Adrenal gland (tissue), 19 donors: ENCODE measurements at places on chromosomes 13 and 19. TPM values are rescaled to one million over a fixed set of nuclear protein-coding genes. Genes with fewer than 3 reads are reported as not detected.

The CNOT3 gene
- 20.2 TPM for total RNA-seq

The SIGLECL1 gene
- total RNA-seq: not detected

The SIGLEC11 gene
- total RNA-seq: 11.7 TPM

The UBE2L5 gene
- total RNA-seq: not detected

The C19orf33 gene
- total RNA-seq: 3.2 TPM

The ZNF763 gene
- total RNA-seq: 6.2 TPM

DNA sequence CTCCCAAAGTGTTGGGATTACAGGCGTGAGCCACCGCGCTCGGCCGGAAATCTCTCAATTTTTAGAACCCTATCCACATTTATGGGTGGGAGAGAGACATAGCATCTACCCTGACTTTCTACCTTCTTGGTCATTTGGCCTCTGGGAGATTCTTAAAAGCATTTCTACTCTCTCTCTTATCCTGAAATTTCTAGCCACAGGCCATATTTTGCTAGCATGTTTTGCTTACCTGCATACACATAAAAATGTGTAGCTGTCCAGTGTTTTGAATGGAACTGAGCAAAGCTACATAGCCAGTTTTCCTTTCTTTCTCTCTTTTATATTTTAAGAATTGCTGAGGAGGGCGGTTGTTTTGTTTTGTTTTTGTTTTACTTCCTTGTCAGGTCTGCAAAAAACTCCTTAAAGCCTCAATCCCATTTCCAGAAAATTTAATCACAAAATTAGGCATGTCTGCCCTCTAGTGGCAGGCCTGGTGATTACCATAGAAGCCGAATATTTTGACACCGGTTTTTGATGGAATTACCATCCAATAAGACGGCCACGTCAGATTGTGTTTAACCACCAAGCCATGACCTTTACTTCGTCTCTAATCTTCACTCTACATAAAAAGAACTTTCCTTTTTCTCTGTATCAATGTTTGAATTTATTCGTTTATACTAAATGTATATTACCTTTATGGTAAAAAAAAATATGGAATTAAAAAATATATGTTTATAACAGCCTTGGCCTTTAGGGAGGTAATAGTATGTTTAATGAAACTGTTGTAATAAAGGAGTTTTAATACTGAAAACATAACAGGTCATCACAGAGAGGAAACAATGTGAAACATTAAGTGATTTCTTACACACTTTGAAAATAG is 34.4 kb upstream of the OXGR1 start:
- peak; percentile 65 for DNase-seq

- DNase-seq: peak; percentile 71
Observed at GRCh38 chr13:98447881-98448641, 128.8 kb downstream of the STK24 start.

DNA sequence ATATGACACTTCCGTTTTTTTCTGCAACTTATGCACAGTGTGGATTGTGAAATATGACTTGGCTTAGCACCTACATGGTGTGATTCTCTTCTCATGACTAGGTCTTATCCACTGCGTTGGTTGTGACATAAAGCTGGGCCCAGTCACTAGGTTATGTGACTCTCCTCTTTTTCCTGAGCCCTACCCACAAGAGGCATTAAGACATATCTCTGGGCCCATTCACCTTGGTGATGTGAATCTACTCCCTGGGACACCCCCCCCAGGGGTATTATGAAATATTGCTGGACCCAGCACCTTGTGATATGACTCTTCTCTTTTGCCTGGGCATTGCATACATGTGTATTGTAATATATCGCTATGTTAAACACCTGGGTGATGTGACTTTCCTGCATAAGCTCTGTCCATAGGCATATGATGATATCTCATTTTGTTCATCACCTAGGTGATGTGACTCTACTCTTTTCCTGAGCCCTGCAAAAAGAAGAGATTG is 85.8 kb upstream of the ZNF43 start:
- no peak for DNase-seq

- DNase-seq: no peak
Observed at GRCh38 chr13:64413529-64413928, 2816.6 kb downstream of the PCDH9 start.

GRCh38 chr19:13613447-13613846 is 107.2 kb upstream of the CACNA1A start:
- DNase-seq: no peak

GRCh38 chr19:50480281-50481111 is 3.8 kb upstream of the GARIN5A start:
- DNase-seq: no peak

DNA sequence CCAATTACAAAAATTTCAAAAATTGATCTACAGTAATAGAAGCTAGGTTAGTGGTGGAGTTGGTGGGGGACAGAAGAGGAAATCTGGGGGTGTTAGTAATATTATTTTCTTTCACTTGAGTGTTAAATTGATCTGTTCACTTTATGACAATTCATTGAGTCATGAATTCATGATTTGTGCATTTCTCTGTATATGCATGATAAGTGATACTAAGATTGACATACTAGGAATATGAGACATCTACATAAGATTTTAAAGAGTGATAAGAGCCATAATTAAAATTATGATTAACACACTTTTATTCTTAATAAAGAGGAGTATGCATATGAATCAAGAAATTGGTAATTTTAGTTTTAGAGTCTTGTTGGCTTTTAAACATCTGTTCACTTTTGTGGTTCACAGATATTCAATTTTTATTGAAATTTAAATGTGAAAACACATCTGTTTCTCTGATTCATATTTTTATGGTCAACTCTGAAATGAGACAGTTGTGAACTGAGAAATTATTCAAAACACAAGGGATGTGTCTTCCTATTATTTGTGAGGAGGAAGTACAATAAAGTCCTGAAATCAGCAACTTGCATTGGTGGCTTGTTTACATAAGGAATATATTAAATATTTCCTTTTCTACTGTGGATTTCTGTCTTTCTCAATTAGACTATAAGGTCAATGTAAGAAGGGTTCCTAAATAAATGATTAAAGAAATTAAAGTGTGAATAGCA is 196.5 kb downstream of the ITGBL1 start:
- no peak for DNase-seq

GRCh38 chr19:14425696-14426138 is 6.6 kb upstream of the DDX39A start:
- DNase-seq: no peak

DNA sequence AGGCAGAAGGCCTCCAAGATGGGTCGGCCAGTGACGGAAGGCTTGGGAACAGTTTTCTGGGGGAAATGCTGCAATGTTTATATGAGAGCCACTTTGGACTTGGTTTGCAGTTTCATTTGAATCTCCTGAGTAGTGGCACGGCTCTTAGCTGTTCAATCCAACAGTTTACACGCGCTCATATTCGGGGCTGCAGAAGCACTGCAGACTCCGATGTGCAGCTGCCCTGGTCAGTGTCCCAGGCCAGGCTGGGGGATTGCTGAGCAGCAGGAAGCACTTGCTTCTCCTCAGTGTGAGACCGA is 31.7 kb downstream of the CEBPG start:
- DNase-seq: no peak

- no peak for DNase-seq
Observed at GRCh38 chr19:19160461-19161035, 9.5 kb downstream of the MEF2B start.

DNA sequence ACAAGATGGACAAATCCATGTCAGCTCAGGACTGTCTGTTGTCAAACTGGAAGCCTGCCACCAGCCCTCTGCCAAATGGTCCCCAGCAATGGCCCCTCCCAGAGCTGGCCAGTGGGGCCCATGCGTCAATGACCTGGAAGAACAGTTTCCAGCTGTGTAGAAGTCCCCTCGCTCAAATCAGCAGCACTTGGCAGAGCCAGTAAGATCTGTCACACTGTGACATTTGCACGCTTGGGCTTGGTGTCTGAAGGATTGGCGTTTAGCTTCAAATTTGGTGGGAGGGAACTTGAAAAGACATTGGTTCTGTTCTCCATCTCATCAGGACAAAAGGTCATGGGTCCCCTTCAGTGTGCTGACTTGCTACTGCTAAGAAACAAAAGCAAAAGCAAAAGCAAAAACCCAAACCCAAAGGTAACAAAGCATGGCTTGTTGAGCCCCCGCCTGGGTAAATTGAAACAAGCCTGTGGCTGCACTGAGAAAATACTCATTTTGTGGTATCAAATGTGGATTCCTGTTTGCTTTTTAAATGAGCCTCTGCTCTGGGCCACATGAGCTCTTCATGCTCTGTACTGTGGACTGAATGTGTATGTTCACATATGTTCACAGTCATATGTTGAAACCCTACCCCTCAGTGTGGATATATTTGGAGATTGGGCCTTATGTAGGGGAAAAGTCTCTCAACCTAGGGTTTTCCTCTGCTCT is 253.6 kb upstream of the MAB21L1 start:
- DNase-seq: no peak

- no peak for DNase-seq
Observed at GRCh38 chr13:54078271-54078870, 1049.8 kb downstream of the OLFM4 start.

DNA sequence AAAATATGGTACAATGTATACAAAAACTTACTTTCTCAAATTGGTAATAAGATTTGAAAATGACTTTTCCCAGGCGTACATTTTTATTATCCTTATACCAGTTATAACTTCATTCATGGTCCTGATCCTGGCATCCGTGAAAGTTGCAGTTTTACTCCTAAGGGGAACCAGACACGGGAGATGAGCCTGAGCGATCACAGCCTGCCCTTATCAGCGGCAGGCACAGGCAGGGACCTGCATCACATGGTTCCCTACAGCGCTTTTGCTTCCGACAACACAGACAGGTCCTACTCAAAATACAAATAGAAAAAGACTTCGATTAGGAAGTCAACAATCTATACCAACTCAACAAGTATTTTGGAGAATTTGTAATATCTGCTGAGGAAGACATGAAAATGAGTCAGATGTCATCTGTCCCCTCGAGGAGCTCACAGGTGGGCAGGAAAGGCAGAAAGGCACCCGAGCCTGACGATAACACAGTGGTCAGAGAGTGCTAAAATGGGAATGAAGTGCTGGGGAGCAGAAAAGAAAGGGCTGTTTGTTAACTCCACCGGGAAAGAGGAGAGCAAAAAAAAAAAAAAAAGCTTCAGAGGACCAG is 93.4 kb downstream of the ABCC4 start:
- no peak for DNase-seq

GRCh38 chr13:40306817-40307216 is 359.6 kb downstream of the FOXO1 start:
- DNase-seq: no peak

DNA sequence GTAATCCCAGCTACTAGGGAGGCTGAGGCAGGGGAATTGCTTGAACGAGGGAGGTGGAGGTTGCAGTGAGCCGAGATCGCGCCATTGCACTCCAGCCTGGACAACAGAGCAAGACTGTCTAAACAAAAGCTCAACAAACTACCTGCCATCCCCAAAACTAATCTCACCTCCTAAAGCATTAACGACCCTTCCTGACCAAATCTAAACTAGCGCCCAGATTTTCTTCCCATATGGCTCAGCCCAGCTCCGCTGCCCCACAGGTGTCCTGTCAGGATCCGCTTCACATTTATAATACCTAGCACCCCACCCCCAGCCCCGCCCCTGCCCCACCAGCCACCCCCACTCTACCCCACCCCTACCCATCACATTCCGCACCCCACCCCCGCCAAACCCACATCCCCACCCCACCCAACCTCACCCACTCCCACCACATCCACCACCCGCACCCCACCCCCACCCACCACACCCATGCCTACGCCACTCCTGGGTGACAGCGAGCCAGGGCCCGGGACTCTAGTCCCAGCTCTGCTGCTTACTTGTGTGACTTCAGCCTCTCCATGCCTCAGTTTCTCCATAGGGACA is 599 bp downstream of the C19orf12 start:
- DNase-seq: no peak

DNA sequence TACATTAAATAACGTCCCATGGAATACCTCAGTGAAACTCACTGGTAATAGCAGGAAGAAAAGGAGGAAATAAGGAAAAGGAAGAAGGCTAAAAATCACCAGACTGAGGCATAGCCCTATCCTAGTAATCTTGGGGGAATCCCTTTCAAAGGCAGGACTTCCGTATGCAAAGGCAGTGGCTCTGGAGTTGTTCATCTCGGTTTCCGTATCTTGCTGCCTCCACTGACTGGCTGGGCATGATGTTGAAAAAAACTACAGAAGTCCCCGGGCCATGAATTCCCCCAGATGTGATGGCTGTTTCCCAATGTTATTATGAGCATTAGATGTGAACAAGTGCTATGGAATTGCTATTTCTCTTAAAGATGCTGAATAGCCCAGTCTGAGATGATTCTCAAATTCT is 5.5 kb downstream of the FPR2 start:
- no peak for DNase-seq

- peak; percentile 66 for DNase-seq
Observed at GRCh38 chr19:13169769-13170168, 19.6 kb downstream of the IER2 start.

- no peak for DNase-seq
Observed at GRCh38 chr13:100182900-100183490, 94.1 kb downstream of the PCCA start.

DNA sequence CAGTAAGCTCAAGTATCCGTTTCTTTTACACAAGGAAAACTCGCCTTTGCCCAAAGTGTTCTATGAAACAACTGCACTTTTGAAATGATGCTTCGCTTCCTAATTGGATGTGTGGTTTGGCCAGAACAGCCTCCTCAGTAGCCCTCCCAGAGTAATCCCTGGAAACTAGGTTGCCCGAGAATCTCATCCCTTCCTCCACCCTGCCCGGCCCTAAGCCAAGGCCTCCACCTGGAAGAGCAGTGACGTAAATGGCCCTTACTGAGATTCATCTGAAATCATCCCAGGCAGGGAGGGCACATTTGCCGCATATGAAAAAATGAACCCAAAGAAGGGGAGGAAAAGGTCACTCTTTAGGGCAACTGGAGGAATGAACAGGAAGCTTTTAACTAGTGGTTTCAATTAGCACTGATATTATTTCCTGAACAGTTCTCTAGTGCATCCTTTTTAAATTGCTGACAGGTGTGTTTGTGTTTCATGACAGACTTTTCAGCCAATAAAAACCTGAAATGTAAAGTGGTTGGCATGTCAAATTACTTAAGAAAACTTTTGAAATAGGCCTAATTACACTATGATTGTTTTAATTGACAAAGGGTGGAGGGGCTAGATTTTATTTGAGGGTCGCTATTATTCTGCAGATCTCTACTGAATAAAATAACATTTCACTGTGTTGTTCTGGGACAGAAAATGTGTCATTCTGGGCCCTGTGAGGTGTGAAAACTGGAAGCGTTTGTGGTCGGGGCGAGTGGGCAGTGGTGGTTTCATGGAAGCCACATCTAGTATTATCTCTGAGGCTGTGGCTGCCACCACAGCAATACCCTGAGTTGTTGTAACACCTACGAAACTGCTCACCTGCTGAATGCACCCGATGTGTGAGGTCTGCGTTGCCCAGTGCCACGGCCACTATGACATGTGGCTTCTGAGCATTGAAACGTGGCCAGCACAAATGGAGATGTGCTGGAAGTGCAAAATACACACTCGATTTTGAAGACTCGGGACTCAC is 112.1 kb downstream of the ZIC5 start:
- no peak for DNase-seq

- no peak for DNase-seq
Observed at GRCh38 chr13:66971004-66971403, 259.1 kb downstream of the PCDH9 start.

GRCh38 chr13:30292325-30292724 is 15.0 kb downstream of the KATNAL1 start:
- DNase-seq: no peak
